HTR-8/SVneo (cell line): ENCODE measurements at places on chromosomes 1 and 21.

GRCh38 chr1:64318428-64318827 is 115.0 kb downstream of the UBE2U start:
- no peak for DNase-seq

- no peak for DNase-seq
Observed at GRCh38 chr1:7672864-7673263, 98.2 kb upstream of the VAMP3 start.

DNA sequence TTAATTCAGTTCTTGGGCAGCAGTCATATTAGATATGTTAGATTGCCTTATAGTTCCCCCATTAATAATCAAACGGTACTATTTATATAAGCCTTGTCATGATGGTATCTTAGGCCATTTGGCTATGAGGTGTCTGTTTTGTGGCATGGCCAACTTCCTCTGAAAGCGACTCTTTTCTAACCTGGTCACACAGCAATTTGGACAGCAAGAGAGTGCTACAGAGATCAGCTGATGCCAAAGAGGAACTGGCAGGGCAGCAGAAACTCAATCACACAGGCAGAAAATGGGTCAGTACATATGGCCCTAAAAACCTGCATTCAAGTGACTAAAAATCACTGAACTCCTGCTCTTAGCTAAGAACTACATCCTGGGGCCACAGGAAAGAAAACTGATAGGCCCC is 13.4 kb upstream of the MUTYH start:
- no peak for DNase-seq

- DNase-seq: no peak
Observed at GRCh38 chr1:85356130-85356529, 79.7 kb upstream of the BCL10 start.

GRCh38 chr1:111989531-111990025 is at the start of gene KCND3:
KCND3 (minus strand) TSS chr1:111989668.
- no peak for DNase-seq

GRCh38 chr1:11862890-11863289 is 4.1 kb upstream of the NPPB start:
- DNase-seq: peak; percentile 35

GRCh38 chr1:244162786-244163530 is 111.9 kb downstream of the ZBTB18 start:
- no peak for DNase-seq

- no peak for DNase-seq
Observed at GRCh38 chr1:117652421-117652820, 46.6 kb downstream of the TENT5C start.

GRCh38 chr1:157319567-157319966 is 181.4 kb upstream of the ETV3 start:
- DNase-seq: no peak

DNA sequence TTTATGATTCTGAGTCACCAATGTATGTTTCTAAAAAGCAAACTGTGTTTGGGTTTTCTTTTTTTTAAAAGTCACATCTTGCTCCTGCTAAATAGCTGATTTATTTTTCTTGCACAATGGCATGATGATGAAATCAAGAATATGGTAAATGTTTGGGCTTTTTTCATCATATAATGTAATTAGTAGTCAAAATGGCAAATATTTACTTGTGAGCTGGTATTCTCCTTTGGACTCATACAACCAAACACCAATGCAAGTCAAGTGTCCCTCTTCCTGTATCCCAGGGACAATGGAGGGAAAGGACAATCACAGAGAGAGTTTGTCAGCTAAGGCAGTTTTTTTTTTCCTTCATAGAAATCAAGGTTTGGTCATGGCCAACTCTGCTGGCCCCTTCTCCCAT is 94.6 kb upstream of the RALGPS2 start:
- DNase-seq: no peak

DNA sequence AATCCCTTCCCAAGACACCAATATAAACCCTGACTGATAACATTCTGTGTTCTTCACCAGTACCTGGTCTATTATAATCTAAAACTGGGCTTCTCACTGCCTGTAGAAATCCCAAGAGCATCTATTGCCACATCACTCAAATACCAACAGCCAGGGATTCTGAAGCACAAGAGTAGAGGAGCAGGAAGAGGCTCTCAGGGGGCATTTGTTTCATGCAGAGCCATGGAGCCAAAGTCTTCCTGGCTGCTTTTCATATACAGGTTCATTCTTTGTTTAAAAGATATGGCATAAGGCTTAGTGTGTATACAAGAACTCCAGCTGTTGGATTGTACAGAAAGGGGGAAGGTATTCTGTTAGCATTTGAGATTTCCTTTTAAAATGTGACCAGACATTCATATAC is 38.2 kb upstream of the USH2A start:
- no peak for DNase-seq

DNA sequence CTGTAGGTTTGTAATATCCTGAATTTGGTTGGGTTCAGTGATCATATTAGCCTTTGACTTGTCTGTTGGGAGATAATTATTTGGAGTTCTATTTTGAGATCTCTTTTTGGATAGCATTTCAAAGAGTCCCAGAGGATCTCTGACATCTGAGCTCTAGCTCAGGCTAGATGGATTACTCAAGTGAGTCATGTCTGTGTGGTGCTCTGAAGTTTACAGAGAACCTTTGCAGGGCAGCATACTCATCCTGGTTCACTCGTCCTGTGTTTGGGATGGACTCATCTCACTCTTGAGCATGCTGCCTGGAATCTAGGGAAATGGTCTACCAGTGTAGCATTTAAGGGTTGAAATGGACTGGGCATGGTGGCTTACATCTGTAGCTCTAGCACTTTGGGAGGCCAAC is 29.4 kb upstream of the BMP8A start:
- no peak for DNase-seq

DNA sequence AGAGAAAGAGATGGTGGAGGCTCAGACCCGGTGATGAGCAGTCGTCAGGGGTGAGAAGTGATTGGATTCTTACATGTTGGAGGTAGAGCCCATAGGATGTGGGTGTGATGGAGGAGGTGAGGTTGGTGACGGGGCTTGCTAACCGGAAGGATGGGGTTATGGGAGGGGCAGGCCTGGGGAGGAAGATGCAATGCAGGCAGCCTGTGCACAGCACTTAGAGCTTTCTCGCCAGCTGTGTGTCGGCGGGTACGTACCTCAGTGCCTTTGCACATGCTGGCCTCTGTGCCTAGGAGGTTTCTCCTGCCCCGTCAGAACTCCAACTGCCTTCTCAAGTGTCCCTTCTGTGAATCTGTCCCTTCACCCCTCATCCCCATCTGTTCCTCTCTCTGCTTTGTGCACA is 2.9 kb upstream of the BSND start:
- DNase-seq: no peak

DNA sequence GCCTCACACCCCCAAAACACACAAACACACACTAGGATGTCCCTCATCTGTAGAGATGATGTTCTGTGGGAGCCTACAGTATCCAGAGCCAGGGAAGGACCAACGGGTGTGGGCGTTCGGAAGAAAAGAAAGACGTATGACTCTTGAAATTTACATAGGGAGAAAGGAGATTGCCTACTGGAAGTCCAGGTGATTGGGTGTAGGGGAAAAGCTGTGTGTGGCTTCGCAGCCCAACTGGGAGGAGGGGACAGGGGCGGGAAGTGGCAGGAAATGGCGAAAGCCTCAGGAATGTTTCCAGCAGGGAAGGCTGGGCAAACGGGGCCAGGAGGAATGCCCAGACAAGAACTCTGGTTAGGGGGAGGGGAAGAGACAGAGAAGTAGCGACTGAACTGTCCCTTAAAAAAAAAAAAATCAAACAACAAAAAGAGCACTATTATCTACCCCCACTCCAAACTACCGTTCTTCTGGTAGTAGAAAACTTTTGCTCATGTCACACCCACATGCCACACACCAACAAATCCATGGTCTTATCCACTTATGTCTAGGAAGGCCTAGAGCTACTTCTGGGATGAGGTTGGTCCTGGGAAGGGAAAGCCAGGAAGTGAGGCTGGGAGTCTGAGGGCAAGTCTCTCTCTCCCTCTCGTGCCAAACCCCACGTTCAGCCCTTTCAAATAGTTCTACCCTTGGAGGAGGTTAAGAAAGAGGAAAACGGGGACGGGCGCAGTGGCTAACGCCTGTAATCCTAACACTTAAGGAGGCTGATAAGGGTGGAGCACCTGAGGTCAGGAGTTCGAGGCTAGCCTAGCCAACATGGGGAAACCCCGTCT is 1.8 kb upstream of the CKS1B start:
- DNase-seq: peak; percentile 76

DNA sequence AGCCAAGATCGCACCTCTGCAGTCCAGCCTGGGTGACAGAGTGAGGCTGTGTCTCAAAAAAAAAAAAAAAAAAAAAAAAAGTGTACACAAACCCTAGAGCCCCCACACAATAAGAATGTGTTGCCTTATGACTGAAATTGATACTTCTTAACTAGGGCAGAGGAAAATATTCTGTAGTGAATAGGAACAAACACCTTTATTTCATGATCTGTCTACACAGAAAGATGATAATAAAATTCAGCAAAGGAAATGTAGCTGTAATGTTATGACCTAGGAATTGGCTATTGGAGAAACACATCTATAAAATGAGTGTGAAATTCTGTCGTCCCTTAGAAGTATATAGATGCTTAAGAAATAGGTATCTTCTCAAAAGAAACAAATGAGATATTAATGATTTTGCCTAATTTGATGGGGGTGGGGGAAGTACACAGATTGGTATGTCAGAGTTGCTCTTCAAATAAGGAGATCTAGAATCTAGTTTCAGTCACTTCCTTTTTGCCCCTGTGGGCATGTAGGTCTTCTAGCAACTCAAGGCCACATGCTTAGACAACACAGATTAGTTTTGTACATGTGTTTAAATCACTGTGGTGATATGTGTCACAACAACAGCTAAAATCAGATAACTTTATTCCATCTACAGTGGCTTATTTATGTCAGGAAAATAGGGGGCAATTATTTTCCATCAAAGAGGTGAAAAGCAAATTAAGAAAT is 10.7 kb upstream of the GPR25 start:
- DNase-seq: no peak

DNA sequence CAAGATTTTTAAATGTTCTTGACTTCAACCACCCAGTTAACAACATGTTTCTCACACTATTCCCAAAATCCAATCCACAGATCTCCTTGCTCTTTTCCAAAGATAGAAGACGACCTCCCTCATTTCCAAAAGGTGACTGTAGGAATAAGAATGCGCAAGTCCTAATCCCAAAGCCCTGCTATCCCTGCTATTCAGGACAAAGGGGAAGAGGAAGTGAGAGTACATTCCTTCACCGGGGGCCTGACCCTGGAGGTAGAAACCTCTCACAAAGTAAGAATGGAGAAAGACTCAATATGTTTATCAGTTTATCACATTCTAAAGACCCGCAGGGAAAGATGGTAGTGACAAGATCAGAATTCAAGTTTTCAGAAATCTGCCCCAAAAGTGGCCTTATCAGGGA is 55.7 kb downstream of the PLEKHA6 start:
- no peak for DNase-seq

GRCh38 chr1:2561898-2562895 is 6.0 kb downstream of the TNFRSF14 start:
- DNase-seq: no peak

DNA sequence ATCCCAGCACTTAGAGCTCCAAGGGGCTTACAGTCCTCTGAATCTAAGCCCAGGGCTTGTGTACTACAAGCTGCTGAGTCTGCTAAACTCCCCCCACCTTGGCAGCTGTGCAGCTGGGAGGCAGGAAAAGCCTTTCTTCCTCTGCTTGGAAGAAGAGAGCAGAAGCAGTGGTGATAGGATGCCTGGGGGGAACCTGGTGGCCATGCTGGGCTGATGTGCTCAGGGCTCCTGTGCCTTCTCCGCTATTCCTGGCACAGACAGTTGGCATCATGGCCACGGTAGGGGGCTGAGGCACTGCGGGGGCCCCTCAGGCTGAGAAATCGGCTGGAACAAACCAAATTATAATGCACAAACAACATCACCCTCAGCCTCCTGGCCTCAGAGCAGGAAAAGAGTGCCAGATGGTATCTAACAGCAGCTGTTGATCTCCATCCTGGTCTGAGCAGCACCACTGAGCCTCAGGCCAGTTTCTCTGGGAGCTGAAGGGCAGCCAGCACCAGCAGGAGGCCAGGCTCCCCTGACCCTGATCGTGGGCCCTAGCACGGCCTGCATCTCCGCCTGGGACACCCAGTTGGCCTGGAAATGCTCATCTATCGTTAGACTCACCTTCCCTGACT is 35.8 kb downstream of the ECE1 start:
- no peak for DNase-seq

GRCh38 chr21:43936247-43936967 is 71.4 kb downstream of the AGPAT3 start:
- DNase-seq: no peak

- DNase-seq: no peak
Observed at GRCh38 chr1:19964542-19964941, 14.9 kb downstream of the PLA2G2A start.

DNA sequence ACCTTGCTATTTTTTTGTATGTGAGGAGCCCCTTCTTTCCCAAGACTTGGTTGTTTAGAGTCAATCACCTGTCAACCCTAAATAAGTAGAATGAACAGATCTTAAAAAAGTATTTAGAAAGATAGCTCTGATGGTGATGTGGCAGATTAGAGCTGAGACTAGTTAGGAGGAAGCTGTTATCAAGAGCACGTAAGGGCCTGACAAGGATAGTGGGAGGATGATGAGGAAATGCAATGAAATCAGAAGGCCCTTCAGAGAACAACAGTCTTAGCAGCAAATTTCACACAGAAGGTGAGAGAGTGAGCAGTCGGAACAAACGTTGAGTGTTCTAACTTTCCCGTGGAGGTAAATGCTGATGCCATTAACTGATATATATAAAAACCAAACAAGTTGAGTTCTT is 15.9 kb upstream of the S1PR1 start:
- no peak for DNase-seq

GRCh38 chr1:216566641-216567205 is 143.5 kb upstream of the USH2A start:
- DNase-seq: peak; percentile 6

- no peak for DNase-seq
Observed at GRCh38 chr1:46575300-46575699, 23.9 kb upstream of the KNCN start.

DNA sequence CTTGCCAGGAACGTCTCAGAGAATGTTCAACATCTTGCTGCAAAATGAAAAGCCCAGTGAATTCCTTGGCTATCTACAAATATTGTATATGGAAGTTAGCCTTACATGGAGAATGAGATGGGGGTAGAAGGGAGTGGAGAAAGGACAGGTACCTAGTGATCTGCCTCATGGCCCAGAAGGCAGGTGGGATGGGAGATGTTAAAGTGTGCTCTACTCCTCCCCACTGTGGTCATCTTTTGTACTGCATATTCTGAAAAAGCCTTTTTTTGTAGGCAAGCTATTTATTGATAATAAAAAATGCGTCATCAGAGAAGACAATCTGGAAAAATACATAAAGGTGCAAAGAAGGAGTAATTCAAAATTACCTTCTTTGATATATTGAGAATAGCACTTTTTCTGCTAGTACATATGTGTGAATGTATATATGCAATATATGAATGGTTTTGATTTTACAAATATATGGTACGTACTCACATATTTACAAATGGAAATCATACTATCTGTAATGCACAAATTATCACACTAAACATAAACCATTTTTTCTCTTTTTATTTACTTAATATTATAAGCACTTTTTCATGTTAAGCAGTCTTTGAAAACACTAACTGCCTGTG is 19.1 kb upstream of the SLC5A9 start:
- no peak for DNase-seq
